Activated CD4-positive, CD25-positive, alpha-beta regulatory T cell treated with anti-CD3 and anti-CD28 coated beads, Interleukin-2, amount 50 U/mL, for 16 hours (primary cell): ENCODE measurements at places on chromosomes 2 and 18.

GRCh38 chr2:88481691-88482336 is 29.3 kb upstream of the FOXI3 start:
- no peak for DNase-seq

DNA sequence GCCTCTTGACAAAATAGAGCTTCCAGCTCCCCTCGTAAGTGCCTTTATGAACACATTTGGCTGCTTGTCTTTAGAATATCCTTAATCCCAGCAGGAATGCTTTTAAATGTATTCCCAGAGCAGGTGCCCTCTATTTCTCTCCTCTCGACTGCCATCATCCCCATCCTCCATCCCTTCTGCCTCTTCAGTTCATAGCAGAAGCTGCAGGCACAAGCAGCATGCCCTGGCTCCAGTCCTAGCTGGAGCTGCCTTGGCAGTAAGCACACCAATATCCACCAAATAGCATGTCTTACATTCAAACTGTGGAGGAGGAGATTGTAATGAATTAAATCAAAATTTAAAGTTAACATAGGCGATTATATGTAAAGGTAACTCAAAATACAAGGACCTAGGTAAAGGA is 891.3 kb upstream of the SLC39A10 start:
- DNase-seq = no peak

DNA sequence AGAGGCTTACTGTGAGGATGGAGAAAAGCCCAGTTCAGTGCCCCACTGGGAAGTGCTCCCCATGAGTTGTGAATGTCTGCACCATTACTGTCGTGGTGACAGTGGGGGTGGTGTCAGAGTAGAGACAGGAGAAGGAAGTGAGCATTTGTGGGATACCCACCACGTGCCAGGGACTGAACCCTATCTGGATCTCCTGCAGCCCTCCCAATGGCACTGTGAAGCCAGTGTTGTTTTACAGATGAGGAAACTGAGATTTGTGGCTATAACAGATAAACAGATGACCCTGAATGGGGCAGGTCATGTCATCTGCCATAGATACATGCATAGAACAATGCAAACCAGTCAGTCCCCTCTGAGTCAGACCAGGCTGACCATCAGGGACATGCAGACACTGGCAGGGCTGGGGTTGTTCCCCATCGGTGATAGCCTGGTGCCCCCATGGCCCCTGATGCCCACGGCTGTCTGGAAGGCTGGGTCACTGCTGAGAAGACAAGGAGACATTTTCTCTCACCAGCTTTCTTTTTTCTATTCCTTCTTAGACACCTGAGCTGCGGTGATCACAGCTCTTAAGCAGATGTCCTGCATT is 60.8 kb downstream of the EMILIN2 start:
- no peak for DNase-seq

- no peak for DNase-seq
Observed at GRCh38 chr2:186751790-186752189, 57.9 kb downstream of the FAM171B start.

- DNase-seq = no peak
Observed at GRCh38 chr2:3430172-3430571, 50.7 kb downstream of the TRAPPC12 start.

DNA sequence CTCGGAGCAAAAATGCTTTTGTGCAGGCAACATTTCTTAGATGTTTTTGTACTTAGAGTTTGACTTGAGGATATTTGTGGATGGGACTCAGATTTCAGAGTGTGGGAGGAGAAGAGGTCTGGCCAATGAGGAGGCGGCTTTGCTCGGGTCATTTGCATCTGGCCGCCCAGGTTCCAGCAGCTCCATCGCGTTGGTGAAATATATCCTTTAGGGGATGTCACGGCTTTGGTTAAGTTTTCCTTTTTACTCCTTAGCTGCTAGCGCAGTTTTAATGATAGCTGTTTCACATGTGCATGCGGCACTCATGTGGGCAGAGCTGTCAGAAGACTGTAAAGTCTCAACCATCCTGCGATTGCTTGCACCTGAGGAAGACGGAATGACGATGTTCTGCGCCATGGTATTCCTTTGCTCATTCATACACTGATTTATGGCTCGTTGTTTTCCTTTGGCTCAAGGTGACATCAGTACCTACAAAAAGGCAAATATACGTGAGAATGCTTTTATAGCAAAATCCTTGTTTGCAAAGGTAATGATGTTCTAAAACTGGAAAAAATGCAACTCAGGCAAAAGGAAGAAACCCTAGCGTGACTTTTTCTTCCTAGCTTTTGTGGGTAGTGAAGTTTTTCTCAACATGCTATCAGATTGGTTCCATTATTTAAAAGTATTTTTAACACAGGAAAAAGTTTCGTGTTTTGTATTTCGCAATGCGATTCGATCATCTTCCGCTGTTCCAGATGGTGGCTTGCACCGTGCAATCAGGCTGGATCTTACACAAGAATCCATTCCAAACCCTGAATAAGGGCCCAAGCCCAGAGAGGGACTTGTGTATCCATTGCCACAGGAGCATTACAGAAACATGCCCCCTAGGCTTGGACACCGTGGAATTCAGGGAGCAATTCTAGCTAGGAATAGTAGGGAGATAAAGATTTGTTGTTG is 70.5 kb upstream of the ZNF516 start:
- no peak for DNase-seq

DNA sequence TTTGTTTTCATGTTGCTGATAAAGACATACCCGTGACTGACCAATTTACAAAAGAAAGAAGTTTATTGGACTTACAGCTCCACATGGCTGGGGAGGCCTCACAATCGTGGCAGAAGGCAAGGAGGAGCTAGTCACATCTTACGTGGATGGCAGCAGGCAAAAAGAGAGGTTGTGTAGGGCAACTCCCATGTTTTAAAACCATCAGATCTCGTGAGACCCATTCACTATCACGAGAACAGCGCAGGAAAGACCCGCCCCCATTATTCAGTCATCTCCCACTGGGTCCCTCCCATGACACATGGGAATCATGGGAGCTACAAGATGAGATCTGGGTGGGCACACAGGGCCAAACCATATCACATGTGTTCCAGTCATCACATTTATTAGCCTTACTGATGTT is 16.8 kb downstream of the AQP12A start:
- DNase-seq = no peak

GRCh38 chr2:224532441-224532840 is 52.7 kb downstream of the CUL3 start:
- DNase-seq = no peak

DNA sequence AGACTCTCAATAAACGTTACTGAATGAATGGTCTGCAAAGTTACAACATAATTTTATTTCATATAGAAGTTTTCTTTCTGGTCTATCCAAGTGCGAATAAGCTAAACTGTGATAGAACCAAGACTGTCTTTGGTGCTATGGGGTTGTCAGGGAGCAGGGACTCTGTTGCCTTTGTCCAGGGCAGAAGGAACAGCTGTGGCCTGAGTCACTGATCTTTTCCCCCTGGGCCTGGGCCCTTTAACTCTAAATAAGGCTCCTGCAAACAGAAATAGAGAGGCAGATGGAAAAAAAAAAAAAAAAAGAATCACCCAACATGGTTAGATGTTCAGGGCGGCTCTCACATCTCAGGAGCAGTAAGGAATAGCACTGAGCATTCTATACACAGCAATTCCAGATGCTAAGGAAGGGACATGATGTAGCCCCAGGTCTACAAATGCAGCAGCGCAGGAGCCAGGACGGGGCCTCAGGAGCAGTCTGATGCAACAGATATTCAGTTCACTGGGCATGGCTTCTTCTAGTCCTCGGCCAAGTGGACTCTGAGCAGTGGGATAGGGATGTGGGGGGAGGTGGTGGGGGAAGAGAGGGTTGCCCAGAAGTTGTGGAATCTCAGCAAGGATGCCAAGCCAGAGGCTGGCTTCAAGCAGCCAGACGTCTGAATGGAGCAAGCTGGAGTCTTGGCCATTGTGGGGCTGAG is 247.1 kb upstream of the SIX2 start:
- no peak for DNase-seq

DNA sequence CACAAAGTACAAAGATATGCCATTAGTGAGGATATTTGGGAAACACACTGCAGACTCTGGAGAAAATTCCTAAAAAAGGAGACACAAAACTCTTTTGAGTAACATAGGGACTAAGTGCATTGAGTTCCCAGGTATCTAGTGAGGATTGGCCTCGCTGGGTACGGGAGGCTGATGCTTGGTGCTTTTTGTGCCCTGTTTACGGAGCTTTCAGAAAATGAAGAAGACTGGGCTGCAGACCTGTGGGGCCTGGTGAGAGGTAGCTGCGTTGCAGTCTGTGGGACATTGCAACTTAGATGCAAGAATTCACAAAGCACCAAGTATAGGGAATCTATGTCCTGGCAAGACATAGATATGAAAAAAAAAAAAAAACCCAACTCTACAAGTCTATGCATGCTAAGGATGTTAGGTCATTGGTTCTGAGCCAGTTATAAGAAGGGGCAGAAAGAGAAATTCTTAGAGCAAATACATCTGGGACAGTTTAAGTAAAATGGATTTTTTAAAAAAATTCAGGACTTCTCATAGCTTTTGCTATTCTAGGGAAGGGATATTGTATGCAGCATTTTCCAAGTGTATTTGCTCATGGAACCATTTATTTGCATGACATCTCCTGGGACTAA is 156.0 kb downstream of the SLC4A3 start:
- no peak for DNase-seq

DNA sequence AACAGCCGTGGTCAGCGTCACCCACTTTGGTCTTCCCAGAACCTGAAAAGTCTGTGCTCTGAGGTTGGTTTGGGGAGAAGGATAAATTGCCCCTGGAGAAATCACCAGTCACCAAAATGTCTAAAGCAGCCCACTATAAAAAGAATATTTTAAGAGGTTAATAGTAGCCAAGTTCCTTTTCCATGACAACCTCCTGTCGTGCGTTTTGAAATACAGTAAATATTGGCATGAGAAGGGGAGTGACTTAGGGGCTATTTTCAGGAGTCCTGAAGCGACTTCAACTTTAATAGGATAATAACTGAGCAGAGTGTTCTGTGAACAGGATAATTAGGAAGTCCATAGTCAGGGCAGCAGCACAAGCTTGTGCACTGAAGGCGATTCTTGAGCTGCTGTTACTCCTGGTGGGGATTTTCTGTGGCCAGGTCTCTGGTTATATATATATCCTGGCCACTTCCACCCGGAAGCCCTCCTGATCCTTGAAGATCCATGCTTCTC is 49.3 kb downstream of the RNF144A start:
- DNase-seq = no peak

DNA sequence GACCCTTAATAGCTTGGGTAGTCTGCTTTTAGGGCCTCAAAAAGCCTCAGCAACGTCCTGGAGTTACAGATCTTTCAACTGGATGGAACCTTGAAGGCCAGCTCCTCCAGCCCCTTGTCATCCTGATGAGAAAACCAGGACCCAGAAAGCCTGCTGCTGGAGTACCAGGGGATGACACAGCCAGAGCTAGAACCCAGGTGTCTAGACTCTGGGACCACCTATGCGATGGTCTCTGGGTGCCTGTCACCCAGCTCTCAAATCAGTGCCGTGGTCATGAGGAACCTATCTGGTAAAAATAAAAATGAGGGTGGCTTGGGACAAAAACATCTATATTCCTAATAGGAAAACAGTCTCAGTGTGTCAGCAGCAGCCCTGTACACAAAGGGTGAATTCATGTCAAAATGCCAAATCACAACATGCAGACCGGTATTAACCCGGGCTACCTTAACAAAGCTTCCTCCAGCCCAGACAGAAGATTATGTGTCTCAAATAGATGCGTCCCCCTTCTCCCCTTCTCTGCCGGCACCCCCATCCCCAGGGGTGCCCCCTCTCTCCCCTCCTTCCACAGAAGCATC is 28.5 kb downstream of the SMAD7 start:
- DNase-seq = no peak

DNA sequence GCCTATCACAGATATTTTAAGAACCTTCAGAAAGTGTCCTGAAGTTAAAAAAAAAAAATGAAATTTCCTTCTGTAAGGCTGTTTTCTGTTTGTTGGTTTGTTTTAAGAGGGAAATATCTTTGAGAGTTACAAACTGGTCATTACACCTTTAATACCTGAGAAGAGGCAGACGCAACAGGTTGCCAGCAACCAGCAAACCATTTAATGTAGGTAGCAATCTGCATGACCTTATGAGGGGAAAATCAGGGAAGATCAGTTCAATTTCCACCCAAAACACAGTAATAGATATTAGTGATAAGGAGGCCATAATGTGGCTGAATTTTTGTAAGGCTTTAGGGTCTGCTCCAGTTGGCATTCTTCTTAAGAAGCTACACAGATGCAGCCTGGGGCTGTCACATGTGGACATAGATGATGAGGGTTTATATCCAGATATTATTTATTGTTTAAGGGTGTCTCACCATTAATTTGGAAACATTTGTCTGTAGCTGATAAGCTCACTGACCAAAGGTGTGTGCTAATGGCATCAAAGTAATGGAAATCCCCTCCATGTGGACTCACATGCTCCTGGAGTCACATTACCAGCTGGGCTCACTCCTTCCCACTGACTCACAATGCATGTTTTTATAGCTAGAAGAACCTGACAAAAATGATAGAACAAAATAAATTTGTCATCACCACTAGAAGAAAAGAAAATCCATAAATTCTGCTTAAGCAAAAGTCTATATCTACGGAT is 83.5 kb upstream of the DTNA start:
- no peak for DNase-seq

GRCh38 chr2:225042800-225043167 is 516 bp upstream of the DOCK10 start:
- no peak for DNase-seq

DNA sequence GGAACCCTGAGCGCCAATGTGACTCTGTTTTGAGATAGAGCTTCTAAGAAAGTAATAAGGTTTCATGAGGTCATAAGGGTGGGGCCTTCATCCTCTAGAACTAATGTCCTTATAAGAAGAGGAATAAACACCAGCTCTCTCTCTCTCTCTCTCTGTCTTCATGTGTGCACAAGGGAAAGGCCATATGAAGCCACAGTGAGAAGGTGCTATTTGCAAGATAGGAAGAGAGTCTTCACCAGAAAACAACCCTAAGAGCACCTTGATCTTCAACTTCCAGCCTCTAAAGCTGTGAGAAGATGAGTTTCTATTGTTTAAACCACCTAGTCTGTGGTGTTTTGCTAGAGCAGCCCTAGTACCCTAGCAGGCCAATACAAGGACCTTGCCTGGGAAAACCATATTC is 55.8 kb downstream of the DOCK10 start:
- DNase-seq = no peak

- no peak for DNase-seq
Observed at GRCh38 chr2:8796878-8797550, 40.4 kb downstream of the KIDINS220 start.

DNA sequence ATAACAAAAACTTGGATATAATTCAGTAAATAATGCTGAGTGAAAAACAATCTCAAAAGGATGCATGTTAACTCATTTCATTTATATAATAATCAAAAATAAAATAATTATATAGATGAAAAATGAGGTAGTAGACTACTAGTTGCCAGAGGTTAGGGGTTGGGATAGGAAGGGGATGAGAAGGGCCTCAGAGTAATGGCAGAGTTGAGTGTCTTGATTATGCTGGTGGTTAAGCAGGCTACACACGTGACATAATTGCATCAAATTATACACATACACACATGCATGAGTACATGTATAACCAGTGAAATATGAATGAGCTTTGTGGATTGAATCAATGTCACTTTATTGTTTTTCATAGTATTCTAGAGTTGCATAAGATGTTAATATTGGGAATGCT is 201.0 kb downstream of the RIT2 start:
- no peak for DNase-seq
